Left ventricle myocardium inferior (tissue), 1 donor: ENCODE measurements at places on chromosomes 16 and 17. TPM values are rescaled to one million over a fixed set of nuclear protein-coding genes. Genes with fewer than 3 reads are reported as not detected.

DNA sequence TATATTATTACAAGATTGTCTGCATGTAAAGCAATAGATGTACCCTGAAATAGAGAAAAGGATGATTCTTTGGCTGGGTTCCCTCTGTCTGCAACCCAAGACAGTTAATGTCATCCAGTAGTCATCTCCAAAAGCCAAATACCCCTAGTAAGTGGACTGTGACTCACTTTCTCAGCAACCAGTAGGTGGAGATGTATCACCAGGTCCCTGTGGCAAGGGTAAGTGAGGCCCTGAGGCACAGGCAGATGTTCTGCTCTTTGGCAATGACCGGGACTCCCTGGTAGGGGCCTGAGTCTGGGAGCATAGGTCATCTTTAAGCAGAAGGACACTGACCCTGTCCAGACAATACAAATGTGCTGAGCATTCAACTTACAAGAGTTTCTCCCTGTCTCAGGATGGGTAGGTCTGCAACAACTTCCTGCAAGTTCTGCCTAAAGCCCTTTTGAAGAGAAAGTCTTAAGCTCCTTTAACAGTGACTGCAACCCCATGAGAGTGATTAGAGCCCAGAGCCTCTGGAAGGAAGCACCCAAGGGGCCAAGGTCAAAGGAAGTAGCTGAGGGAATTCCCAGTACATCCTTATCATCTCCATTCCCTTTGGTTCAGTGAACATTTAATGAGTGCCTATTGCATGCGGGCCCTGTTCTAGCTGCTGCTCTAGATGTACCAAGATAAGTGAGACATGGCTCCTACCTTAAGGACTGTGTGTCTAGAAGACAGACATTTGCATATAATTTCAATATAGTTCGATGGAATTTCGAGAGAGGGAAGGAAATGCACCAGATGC is 31.9 kb downstream of the PMP22 start:
- peak overlapping the region; percentile 76 for H3K27ac ChIP-seq
- no peak for DNase-seq
- H3K36me3 ChIP-seq: peaks cover 90% of the 10 kb centered on the region

DNA sequence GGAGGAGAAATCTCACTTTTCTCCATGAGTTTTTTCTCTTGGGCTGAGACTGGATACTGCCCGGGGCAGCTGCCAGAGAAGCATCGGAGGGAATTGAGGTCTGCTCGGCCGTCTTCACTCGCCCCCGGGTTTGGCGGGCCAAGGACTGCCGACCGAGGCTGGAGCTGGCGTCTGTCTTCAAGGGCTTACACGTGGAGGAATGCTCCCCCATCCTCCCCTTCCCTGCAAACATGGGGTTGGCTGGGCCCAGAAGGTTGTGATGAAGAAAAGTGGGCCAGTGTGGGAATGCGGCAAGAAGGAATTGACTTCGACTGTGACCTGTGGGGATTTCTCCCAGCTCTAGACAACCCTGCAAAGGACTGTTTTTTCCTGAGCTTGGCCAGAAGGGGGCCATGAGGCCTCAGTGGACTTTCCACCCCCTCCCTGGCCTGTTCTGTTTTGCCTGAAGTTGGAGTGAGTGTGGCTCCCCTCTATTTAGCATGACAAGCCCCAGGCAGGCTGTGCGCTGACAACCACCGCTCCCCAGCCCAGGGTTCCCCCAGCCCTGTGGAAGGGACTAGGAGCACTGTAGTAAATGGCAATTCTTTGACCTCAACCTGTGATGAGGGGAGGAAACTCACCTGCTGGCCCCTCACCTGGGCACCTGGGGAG is 19.1 kb downstream of the NGFR start:
- peak; percentile 76 for DNase-seq
- H3K36me3 ChIP-seq: no peaks in the 10 kb centered on the region
- H3K27me3 ChIP-seq: peaks cover 16% of the 10 kb centered on the region

GRCh38 chr16:57815987-57816745 is 13.9 kb upstream of the KIFC3 start:
- DNase-seq: peak; percentile 88
- peak overlapping the region; percentile 85 for H3K27ac ChIP-seq
- H3K4me1 ChIP-seq: peaks cover 23% of the 10 kb centered on the region
- H3K4me3 ChIP-seq: no peak overlapping the region
- H3K36me3 ChIP-seq: no peaks in the 10 kb centered on the region
- no peaks in the 10 kb centered on the region for H3K27me3 ChIP-seq

- H3K36me3 ChIP-seq: no peaks in the 10 kb centered on the region
- peaks cover 32% of the 10 kb centered on the region for H3K4me1 ChIP-seq
- H3K4me3 ChIP-seq: no peak overlapping the region
- peak; percentile 30 for DNase-seq
- H3K27me3 ChIP-seq: no peaks in the 10 kb centered on the region
- peak overlapping the region; percentile 44 for H3K27ac ChIP-seq
Observed at GRCh38 chr16:17224879-17225281, 245.9 kb downstream of the XYLT1 start.

Gene SHCBP1
- 0.44 TPM for total RNA-seq

- no peak overlapping the region for H3K27ac ChIP-seq
- H3K27me3 ChIP-seq: no peaks in the 10 kb centered on the region
- peaks cover 7% of the 10 kb centered on the region for H3K4me1 ChIP-seq
- DNase-seq: no peak
- no peak overlapping the region for H3K4me3 ChIP-seq
Observed at GRCh38 chr16:16036359-16036792, 87.0 kb downstream of the ABCC1 start.
